ENCODE measurements at places on chromosomes 16 and 17.

- no peak for DNase-seq
These were observed 9.9 kb downstream of the TMIGD1 start for GRCh38 chr17:30323895-30324319.

GRCh38 chr17:81020767-81021497 is 14.0 kb upstream of the BAIAP2 start:
- DNase-seq: no peak

GRCh38 chr17:79183293-79184158 is 108.9 kb downstream of the ENGASE start:
- no peak for DNase-seq

GRCh38 chr16:89006036-89006752 is 29.2 kb upstream of the CBFA2T3 start:
- no peak for DNase-seq

DNA sequence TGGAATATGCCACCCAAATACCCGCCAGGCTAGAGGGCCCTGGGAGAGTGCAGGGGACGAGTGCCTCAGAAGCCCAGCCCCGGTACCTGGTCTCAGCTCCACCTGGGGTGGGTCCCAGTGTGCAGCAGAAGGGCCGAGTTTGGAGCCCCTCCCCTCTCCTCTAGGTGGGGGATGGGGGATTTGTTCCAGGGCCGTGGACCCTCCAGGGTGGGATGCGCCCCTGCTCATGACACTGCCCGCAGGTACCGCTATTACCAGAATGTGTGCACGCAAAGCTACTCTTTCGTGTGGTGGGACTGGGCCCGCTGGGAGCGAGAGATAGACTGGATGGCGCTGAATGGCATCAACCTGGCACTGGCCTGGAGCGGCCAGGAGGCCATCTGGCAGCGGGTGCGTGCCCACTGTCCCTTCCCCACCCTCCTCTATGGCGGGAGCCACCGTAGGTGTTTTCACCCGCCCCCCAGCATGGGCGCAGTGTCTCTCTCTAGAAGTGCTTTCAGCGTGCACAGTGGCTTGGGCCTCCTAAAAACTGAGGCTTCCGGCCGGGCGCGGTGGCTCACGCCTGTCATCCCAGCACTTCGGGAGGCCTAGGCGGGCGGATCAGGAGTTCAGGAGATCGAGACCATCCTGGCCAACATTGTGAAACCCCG is 1.2 kb downstream of the NAGLU start:
- no peak for DNase-seq

DNA sequence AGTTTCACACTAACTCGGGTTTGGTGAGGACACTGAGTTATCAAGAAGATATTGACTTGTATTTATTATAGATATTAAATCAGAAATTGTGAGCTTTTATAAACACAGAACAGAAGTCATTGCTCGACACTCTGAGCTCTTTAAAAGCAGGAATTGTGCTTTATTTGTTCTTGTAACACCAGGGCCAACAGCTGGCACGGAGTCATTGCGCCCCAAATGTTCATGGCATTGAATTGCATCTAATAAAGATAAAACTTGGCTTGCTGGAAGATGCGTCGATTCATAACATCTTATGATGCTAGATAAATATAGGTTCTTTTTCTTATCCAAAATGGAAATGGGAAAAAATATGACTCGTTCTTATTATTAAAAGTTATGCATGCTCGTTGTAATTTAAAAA is 11.8 kb upstream of the MLYCD start:
- DNase-seq: no peak

DNA sequence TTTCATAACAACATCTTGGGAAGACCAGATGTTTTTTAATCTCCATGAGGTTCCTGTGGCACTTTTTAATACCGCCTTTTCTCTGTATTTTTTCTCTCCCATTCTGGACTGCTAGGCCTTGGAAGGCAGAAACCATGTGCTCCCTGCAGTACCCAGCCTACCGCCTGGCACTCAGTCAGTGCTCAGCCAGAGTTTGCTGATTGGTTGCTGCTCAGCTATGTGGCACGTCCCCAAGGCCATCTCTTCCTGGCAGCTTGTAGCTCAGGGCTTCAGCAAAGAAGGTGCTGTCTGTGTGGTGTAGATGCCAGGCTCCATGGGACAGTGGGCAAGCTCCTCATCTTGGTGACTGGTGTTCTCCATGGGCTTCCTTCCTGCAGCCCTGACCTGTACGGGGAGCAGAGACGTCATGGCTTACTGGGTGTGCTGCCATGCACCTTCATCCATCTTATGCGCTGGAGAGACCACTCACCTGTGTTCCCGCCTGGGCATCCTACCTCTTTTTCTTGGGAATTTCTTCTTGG is 86.7 kb downstream of the CLEC16A start:
- DNase-seq: no peak

GRCh38 chr16:13118091-13118490 is 216.7 kb downstream of the SHISA9 start:
- no peak for DNase-seq

Data from NCI-H1436 (cell line).